ENCODE measurements at places on chromosomes 7 and 10. TPM values are rescaled to one million over a fixed set of nuclear protein-coding genes. Genes with fewer than 3 reads are reported as not detected.
A peak's percentile ranks its signal among the peaks of the same experiment; 100 is the strongest.

DNA sequence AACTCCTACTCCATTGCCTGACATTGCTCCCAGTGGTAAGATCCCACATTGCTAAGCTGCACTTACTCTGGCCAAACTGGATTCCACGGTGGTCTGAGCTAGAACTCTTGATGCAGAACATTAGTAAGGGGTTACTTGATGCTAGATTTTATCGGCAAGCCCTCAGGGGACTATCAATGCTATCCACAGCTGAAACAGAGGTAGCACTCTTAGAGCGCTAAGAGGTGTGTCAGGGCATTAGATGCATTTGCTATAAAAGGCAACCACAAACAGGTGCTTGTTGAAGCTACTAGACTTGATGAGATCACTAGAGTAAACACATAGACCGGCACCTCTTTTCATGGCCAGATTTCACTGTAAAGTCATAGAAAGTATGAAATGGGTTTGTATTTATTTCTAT is 116.3 kb downstream of the MDFIC start:
- no peaks in the 10 kb centered on the region for H3K27me3 ChIP-seq
- no peak overlapping the region for H3K27ac ChIP-seq
- H3K36me3 ChIP-seq, result no peaks in the 10 kb centered on the region
- H3K4me1 ChIP-seq, result no peaks in the 10 kb centered on the region
- no peak for DNase-seq
- no peak overlapping the region for H3K4me3 ChIP-seq

DNA sequence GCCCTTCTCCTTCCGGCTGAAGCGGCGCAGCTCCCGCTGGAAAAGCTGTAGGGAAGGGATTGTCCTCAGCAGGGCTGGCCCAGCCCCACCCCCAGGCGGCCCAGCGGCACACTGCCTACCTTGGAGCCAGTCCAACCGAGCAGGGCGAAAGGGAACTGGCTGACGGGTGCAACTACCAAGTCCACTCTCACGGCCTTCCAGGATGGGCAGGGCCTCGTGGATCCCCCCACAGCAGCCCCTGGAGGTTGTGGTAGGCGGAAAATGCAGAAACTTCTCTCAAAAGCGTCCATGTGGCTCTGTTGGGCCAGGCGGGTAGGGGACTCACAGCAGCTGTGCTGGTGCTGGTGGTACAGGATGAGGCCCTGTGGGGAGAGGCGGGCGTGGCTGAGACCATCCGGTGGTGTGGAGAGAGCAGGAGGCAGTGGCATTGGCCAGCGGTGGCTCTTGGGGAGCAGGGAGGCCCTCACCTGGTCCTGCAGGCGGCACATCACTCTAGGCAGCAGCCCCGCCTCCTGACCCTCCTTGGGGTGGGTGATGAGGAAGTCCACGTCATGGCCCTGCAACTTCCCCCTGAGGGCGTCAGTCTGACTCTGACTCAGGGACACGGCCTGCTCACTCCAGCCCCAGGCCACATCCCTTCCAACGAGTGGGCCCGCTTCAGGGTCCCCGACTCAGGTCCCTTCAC is 8.4 kb upstream of the PGAM2 start:
- peaks cover 5% of the 10 kb centered on the region for H3K36me3 ChIP-seq
- H3K4me1 ChIP-seq, result peaks cover 4% of the 10 kb centered on the region
- H3K27me3 ChIP-seq, result no peaks in the 10 kb centered on the region
- H3K4me3 ChIP-seq, result no peak overlapping the region
- peak; percentile 96 for DNase-seq

GRCh38 chr7:157526005-157526912 is 189.5 kb downstream of the DNAJB6 start:
- H3K36me3 ChIP-seq, result no peaks in the 10 kb centered on the region
- no peak overlapping the region for H3K27ac ChIP-seq
- DNase-seq, result peak; percentile 47
- H3K4me3 ChIP-seq, result no peak overlapping the region

Gene ST8SIA6
- total RNA-seq, result 1.7 TPM

Gene PRSS37
- not detected for total RNA-seq

Gene FAM25A
- total RNA-seq, result not detected

DNA sequence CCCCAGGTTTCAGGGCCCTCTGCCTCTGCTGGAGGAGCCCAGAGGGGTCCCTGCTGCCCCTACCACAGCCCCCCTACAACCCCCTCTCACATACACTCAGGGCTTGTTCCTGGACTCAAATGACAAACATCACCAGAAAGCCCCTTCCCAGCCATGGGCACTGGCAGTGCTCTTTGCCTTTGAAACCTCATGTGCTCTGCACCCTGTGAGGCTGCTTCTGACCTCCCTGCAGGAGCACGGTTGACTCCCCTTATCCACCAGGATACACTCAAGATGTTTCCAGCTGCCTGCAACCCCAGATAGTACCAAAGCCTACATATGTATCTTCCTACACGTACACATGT is 3.5 kb upstream of the ADIRF start:
- H3K36me3 ChIP-seq, result no peaks in the 10 kb centered on the region
- no peak overlapping the region for H3K27ac ChIP-seq
- no peak overlapping the region for H3K4me3 ChIP-seq
- H3K4me1 ChIP-seq, result no peaks in the 10 kb centered on the region

DNA sequence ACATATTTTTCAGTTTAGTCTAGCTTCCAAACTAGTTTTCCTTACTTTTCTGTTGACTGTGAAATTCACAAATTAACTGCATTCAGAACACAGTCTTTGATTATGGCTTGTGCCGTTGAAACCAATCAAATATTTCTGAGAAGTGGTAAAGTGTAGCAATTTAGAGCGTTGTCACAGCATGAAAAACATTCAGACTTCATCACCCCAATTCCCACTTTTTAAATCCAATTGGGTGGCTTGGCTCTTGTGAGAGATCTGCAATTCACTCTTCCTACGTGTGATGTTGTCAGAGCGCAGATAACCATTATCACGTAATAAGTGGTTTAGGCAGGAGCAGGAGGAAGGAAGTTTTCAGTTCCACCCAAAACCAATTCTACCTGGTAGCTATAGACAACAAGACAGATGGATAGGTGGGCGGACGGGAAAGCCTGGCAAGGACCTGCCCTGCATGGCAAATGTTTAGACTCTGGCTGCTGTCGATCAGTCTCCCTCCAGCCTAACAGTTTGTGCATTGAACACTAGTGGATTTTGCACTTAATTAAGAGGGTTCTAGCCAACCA is 8.9 kb downstream of the COBL start:
- no peak overlapping the region for H3K27ac ChIP-seq
- DNase-seq, result no peak
- H3K4me1 ChIP-seq, result peaks cover 5% of the 10 kb centered on the region
- no peaks in the 10 kb centered on the region for H3K27me3 ChIP-seq

DNA sequence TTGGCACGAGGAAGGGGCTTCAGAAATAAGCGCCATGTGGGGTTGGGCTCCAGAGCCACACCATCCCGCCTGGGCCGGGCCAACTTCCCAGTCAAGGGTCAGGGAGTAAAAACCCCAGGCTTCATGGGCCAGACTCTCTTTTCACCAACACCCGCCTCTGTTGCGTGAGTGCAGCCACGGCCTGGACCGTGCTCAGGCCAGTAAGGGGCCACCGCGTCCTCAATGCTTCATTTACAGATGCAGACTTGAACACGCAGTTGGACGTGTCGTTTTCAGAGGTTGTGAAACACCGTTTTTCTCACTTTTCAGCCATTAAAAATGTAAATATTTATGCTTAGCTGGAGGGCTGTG is 161.0 kb downstream of the WDR37 start:
- DNase-seq, result no peak
- H3K27ac ChIP-seq, result no peak overlapping the region

DNA sequence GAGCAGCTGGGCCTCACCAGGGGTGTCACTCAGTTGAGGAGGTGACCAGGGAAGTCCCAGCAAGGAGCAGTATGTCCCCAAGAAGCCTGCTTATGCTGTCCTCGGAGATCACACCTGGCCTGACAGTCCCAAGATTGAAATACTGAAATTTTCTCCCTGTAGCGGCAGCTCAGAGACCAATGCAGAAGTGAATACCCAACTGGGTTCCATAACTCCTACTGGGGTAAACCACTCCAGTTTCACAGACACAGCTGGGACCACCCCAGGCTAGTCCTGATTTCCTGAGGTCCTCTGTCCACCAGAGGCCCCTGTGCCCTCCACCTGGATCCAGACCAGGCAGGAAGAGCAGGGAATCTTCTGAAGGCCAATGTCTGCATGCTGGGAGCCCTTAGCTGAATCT is 298.1 kb downstream of the ZEB1 start:
- H3K36me3 ChIP-seq, result no peaks in the 10 kb centered on the region
- no peaks in the 10 kb centered on the region for H3K27me3 ChIP-seq
- H3K4me1 ChIP-seq, result no peaks in the 10 kb centered on the region
- no peak for DNase-seq
